ENCODE measurements at places on chromosomes 2 and 18.

DNA sequence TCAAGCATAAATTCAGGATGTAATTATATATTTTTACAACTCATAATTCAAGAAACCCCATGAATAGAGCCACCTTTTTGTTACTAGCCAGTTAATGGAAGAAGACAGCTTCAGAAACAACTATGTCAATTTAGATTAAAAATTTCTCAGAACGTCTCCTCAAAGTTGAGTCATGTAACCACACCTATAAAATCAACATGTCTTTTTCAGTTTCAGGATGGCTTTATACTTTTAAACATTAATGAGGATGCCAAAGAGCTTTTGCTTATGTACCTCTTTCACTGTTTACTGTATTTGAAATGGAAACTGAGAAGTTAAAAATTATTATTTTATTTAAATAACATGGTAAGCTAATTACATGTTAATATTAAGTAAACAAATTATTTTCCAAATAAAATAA, 280.1 kb downstream of the PTH2R start:
- DNase-seq, result no peak

DNA sequence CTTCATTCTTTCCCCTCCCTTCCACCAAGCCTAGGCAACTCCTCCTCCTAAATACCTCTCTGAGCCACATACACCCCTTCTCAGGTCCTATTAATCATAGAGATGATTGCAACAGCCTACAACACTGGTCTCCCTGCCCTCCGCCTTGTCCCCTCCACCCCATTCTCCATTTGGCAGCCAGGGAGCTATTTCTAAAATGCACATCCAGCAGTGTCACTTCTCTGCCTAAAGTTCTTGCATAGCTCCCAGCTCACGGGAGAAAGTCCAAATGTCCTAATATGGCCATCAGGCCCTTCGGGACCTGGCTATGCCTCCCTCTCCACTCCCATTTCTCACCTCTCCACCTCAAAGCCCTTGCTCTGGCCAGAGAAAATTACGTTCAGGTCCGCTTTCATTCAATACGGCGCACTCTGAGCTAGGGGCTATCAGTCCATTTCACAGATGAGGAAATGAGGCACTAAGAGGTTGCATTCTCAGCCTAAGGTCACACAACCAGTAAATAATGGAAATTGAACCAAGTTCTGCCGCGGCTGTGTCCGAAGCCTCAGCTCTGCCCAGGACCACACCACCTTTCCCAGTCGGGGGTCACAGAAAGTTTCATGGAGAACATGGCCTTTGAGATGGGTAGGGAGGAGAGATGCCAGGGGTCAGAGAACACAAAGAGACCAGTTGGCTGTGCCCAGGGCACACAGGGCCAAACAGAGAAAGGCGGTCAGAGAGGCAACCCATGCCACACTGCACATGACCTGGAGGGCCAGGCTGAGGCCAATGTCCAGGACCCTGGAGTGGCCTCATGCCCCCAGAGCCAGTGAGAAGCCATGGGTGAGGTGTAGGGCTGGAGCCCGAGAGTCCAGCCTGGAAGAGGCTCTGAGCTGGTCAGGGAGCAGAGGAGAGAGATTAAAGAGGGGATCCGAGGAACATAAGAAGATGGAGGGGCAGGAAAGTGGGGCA, 72.8 kb downstream of the TNS1 start:
- no peak for DNase-seq

- DNase-seq, result no peak
Measured at GRCh38 chr2:12554224-12555011, 162.3 kb upstream of the TRIB2 start.

- no peak for DNase-seq
Measured at GRCh38 chr18:5974696-5975095, 79.4 kb upstream of the TMEM200C start.

- DNase-seq, result no peak
Measured at GRCh38 chr18:21997207-21998143, 171.9 kb upstream of the GATA6 start.

- no peak for DNase-seq
Measured at GRCh38 chr2:66596256-66596655, 161.3 kb downstream of the MEIS1 start.
